ENCODE measurements at places on chromosomes 16 and 17.

DNA sequence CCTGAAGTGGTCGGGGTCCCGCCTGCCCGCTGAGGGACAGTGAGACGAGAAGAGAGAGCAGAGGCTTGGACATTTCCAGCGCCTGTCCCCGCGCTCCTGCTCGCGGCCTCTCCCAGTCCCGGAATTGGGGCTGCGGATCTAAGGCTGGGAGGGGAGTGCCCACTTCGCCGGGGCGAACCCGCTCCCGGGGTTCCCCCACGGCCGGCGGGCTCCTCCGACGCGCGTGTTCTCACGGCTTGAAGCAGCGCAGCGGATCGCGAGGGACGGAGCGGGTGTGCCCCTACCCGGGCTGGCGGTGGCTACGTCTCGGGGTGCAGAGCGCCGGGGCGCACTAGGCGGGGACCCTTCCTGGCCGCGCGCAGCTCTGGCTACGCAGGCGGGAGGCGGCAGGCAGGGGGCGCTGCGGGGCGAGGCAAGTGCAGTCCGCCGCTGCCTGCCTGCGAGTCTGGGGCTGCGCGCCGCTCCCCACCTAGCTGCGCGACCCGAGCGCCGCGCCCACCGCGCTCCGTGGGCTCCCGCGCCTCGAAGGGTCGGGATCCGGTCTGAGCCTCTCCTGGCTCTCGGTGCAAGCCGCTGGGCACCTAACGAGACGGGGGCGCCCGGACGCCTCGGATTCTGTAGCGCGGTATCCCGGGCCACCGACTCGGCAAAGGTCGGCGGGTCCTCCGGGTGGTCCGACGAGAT is 1.2 kb downstream of the NGFR start:
- peak; percentile 73 for DNase-seq

DNA sequence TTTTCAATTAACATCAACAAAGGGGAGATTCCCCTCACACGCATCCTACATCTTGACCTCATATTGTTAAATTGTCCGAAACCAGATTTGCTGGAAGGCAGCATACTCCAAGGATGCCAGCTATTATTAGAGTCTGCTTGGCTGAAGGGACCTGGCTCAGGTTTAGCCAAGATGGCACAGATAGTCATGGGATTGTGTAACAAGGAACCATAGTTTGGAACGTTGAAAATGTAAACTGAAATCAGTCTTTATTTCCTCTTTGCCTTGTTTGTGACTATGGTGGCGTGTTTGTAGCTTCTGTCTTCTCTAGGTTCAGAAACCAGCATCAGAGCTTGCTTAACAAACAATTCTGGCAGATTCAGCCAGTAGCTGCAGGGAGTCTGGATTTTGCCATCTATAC is 5.9 kb downstream of the ARSG start:
- no peak for DNase-seq

DNA sequence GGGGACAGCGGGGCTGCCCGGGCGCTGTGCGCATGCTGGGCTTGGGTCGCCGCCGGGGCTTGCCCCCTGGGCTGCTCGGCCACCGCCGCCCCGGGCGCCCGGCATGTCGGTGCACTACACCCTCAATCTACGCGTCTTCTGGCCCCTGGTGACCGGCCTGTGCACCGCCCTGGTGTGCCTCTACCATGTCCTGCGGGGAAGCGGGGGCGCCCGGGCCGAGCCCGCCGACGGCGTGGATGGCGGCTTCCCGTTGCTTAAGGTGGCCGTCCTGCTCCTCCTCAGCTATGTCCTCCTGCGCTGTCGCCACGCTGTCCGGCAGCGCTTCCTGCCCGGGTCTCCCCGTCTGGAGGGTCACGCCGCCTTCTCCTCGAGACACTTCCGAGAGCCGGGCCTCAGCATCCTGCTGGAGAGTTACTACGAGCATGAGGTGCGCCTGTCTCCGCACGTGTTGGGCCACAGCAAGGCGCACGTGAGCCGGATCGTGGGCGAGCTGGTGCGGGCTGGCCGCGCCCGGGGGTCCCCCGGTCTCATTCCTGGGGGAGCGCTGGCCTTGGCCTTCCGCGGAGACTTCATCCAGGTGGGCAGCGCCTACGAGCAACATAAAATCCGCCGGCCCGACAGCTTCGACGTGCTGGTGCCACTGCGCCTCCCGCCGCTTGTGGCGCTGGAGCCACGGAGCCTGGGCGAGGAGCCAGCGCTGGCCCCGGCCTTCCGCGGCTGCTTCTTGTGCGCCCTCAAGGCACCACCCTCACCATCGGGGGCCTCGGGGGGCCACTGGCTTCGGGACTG is 789 bp downstream of the ITPRIPL2 start:
- DNase-seq: no peak

- DNase-seq: no peak
Measured at GRCh38 chr17:34721326-34721725, 141.9 kb downstream of the TMEM132E start.

- no peak for DNase-seq
Measured at GRCh38 chr17:15171167-15172047, 93.7 kb downstream of the PMP22 start.

- DNase-seq: no peak
Measured at GRCh38 chr17:44623070-44623725, 33.1 kb upstream of the MEIOC start.

DNA sequence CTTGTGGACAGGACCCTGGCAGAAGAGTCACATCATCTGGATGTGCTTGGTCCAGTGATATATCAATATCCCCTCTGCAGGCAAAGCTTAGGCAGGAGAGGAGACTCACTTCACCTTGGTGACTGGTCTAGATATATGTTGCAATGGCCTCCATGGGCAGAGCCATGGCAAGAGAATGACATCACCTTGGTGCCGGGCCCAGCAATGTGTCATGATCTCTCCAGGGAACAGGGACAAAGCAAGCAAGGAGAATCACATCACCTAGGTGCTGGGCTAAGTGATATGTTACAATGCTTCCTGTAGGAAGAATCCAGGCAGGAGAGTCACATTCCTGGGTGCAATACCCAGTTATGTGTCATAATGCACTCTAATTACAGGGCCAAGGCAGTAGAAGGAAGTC is 2106.2 kb downstream of the TP53TG3F start:
- no peak for DNase-seq

- DNase-seq: peak; percentile 62
Measured at GRCh38 chr17:79393358-79394052, 217.3 kb downstream of the RBFOX3 start.

- DNase-seq: no peak
Measured at GRCh38 chr17:28334666-28335200, 539 bp downstream of the IFT20 start.

- no peak for DNase-seq
Measured at GRCh38 chr17:27591986-27592385, 39.0 kb upstream of the LGALS9 start.

- no peak for DNase-seq
Measured at GRCh38 chr17:42323268-42323773, 35.0 kb downstream of the STAT5A start.

- DNase-seq: peak; percentile 49
Measured at GRCh38 chr17:30021708-30022317, 80.4 kb downstream of the EFCAB5 start.

- no peak for DNase-seq
Measured at GRCh38 chr17:7019839-7020519, 2.9 kb upstream of the BCL6B start.

DNA sequence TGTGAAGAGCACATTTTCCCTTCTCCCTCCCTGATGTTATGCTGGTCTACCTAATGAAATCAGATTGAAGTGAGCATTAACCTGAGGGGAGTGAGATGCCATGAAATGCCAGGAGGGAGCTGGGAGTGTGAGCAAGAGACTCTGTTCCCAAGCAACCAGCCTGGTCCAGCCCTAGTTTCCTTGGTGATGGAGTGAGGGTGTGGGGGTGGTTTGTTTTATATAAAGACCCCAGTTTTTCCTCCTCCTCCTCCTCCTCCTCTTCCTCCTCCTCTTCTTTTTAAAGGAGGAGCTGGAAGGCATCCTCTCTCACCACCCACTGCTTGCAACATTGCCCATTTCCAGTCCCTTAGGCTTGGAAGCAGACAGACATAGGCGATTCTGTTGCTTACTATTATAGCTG is 97.1 kb downstream of the DNAH3 start:
- no peak for DNase-seq

- DNase-seq: no peak
Measured at GRCh38 chr17:75093548-75094158, 5.9 kb downstream of the SLC16A5 start.

DNA sequence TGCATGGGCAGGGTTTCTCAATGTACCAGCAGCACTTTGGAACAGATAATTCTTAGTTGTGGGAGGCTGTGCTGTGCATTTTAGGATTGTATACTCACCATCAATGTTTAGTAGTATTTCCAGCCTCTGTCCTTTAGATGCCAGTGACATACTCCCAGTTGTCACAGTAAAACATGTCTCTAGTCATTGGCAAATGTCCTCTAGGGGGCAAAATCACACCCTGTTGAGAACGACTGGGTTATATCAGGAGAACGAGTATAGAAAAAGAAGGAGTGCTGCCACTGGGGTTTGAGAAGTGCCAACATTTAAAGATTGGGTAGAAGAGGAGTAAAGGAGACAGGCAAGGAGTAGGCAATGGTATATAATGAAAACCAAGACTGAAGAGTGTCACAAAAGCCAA is 37.9 kb upstream of the SMIM36 start:
- DNase-seq: no peak

DNA sequence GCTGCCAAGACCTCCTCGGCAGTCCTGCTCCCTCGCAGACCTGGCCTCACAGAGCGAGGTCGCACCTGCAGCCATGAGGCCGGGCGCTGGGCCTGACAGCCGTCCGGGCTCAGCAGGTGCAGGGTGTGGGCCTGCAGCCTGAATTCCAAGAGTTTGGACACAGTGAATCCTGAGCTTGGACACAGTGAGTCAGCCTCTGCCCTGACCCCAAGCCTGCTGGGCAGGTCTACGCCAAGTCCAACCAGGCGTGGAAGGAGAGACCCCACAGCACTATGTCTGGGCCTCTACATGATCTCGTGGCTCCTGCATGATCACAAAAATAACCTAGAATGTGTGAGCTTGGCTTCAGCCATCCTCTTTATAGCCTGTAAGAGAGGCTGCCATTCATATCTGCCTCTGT is 121.0 kb downstream of the C16orf95 start:
- no peak for DNase-seq

DNA sequence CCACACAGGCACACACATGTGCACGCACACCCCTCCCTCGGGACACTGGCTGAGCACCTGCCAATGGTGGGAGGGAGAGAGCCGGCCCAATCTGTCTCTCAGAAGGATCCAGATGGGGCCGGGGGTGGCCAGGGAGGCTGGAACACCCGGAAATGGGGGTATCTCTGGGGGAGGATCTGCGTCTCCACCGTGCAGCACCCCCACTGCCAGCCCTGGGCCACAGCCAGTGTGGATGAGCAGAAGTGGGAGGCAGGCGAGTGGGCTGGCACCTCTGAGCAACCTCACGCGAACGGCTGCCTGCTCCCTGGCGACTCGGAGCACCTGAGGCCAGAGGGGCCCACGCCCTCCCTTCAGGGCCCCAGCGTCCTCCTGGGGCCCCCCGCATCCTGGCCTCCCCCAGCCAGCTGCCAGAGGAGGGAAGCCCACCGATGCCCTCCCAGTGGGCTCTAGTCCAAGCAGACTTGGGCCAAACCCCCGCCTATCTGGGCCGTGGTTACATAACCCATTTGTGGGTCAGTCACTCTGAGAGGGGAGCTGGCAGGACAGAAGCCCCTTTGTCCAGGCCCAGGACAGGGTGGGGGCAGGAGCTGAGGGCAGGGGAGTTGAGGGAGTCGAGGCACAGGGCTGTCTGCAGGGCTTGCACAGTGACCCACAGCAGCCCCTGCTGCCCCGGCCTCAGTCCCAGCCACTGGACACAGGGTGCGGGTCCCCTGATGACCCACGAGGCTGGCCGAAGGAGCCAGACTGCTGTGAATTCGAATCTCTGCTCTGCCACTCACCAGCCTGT is 5.6 kb downstream of the CASKIN1 start:
- DNase-seq: no peak

DNA sequence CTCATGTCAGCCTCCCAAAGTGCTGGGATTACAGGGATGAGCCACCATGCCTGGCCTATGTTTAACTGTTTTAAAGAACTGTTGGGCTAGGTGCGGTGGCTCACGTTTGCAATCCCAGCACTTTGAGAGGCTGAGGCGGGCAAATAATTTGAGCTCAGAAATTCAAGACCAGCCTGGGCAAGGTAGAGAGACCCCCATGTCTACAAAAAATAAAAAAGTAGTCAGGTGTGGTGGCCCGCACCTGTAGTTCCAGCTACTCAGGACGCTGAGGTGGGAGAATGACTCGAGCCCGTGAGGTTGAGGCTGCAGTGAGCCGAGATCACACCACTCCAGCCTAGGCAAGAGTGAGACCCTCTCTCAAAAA is 1.9 kb upstream of the ITGAL start:
- DNase-seq: no peak

All from stimulated activated naive CD4-positive, alpha-beta T cell (primary cell).